ENCODE measurements at places on chromosomes 1 and 21.

GRCh38 chr21:44657635-44658540, at the start of gene KRTAP12-3:
Gene KRTAP12-3, plus strand, starts transcription at chr21:44657932. Its CDS starts 48 bp downstream, at chr21:44657980.
- DNase-seq: no peak

DNA sequence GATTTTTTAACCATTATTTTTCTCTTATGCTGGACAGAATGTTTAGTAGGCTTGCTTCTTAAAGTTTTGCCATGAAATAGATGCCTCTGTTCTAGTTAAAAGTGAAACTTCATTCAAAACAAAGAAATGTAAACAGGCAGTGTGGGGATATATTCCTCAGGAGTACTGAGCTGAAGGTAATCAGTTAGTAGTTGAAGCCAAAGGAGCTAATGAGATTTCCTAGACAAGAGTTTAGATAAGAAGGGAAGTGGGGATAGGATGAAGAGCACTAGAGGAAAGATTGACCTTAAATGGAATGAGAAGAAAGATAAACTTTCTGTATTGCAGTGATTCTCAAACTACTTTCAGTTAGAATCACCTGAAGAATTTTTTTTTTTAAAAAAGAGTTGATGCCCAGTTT, 23.9 kb downstream of the PRRC2C start:
- DNase-seq: no peak

DNA sequence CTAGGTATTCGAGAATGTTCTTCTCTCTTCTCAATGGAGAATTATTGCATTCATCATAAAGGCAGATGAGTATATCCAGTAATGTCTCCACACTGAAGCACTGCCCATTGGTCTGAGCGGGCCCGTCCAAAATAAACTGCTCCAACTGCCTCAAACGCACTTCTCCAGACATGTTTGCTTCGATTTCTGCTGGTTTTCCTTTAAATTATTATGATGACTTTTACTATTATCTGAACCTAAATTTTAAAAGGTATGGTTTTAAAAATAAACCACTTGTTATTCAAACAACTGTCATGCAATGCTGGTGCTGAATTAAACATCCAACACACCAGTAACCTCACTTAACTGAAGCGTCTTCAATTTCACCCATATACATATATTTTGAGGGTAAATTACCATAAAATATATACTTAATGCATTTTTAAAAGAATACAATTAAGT, 1.3 kb downstream of the CDC42BPA start:
- DNase-seq: no peak

DNA sequence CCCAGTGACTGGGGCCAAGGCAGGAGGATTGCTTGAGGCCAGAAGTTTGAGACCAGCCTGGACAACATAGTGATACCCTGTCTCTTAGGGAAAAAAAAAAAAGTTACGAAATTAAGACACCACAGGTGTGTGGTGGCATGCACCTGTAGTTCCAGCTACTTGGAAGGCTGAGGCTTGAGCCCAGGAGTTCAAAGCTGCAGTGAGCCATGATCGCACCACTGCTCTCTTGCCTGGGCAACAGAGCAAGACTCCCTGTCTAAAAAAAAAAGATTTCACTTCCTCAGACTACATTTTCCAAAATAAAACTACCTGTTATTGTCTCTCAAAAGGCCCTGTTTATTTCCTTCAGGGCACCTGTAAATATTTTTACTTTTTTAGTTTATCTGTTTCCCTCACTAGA, 4.7 kb upstream of the STK40 start:
- DNase-seq: no peak

DNA sequence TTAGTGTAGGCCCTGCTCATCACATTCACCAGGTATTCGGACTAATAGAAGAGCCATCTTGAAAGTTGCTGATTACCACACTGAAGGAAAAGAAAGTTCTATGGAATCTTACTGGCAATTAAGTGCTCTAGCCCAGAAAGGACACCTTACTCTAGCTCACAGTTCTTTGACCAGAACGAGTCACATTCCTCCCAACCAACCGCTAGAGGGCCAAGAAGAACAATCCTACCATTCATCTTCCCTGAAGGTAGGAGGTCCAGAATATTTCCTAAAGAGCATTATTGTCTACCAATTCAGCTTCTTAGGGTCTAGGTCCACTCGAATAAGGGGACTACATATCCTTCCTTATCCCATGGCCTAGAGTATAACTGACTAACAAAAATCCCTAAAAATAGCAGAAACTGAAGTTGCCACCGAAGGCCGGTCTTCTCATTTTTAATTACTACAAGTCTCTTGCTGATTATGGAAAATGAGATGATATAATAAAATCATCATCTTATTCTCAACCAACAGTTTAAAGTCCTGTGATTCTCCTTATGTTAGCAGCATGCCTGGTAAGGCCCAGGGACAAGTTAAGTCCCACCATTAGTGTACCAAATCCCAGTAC, 2.7 kb upstream of the FMO1 start:
- no peak for DNase-seq

- no peak for DNase-seq
Measured at GRCh38 chr1:167795810-167796740, 74.3 kb downstream of the MPZL1 start.

Data from DMS79 (cell line).